C1 segment of cervical spinal cord (tissue), 14 donors: ENCODE measurements at places on chromosomes 6 and 20.

DNA sequence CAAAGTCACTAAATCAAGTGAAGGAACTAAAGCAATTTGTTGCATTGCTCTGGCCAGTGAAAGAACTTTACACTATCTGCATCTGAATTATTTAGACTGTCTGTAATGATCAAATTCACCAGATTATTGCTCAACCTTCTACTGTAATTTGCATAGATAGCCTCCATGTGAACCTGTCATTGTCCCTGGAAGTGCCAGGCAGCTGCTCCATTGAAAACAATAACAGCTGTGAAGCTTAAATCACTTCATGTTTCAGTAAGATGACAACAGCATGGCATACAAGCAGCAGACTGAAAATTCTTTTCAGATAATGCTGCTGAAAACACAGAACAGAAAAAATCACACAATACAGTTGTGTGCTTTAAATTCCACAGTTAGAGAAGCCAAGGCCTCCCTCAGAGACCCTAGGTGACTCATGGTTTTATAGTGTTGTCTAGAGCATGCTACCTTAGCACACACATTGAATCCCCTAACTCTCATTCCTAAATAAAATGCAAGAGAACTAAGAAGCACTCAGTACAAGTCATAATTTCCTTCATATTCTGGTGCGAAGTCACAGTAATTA, 248.9 kb downstream of the TPBG start:
- no peak for DNase-seq

DNA sequence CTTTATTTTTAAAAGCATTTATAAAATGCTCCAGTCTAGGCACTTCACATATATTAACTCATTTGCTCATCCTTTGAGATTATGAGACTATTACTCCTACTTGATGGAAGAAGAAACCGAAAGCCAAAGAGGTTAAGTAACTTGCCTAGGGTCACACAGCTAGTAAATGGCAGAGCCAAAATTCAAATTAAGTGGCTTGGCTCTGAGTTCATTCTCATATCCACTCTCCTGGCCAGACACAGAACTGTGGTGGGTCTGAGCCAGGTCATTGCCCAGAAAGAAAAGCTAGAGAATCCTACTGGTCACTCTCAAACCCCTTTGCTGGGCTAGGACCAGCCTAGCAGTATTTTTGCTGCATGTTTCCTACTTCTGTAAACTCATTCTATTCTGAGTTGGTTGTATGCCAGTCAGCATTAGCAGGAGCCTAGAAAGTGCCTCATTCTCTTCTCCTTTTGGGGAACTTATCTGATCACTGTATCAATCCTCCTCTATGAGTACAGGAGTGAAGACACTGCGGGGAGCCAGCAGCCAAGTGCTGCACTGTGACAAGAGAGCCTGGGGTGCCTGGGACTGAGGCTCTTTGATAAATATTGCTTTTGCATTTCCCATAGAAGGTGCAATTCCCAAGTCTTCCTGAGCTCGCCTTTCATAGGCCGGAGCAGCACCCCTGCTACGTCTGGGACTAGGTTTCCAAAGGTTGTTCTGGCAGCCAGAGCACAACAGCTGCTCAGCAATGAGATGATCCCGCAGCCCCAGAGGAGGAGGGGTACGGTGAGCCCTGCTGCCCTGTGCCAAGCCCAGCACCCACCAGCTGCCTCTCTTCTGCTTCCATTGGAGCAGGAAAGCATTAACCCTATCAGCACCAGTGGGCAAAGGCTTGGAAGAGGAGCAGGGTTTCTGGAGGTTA, 728.3 kb downstream of the MAFB start:
- no peak for DNase-seq

GRCh38 chr6:18605841-18606240, 218.7 kb downstream of the RNF144B start:
- no peak for DNase-seq

DNA sequence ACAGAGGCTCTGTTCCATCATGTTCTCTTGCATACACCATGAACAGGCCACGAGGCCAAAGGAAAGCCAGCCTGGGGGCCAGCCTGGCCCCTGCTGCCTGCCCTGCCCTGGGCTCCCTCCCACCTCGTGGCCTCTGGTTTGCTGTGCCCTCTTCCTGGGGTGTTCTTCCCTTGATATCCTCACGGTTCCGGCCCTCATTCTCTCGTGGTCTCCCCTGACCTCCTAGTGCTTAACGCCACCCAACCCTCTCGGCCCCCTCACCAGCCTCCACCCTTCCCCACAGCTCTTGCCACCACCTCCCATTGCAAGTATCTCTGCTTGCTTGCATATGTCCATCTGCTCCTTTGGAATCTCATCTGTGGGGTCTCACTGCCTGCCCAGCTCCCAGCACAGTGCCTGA, 73.0 kb downstream of the GNAS-AS1 start:
- DNase-seq, result no peak

GRCh38 chr6:6588064-6588923, at the start of gene LY86:
Gene LY86 (plus strand): TSS chr6:6588720. CDS start chr6:6588735, 15 bp downstream.
- DNase-seq, result no peak

- DNase-seq, result no peak
These were observed 11.1 kb downstream of the PPIL4 start for GRCh38 chr6:149534742-149535141.

- no peak for DNase-seq
These were observed 61.8 kb downstream of the CNBD2 start for GRCh38 chr20:36030149-36030548.

DNA sequence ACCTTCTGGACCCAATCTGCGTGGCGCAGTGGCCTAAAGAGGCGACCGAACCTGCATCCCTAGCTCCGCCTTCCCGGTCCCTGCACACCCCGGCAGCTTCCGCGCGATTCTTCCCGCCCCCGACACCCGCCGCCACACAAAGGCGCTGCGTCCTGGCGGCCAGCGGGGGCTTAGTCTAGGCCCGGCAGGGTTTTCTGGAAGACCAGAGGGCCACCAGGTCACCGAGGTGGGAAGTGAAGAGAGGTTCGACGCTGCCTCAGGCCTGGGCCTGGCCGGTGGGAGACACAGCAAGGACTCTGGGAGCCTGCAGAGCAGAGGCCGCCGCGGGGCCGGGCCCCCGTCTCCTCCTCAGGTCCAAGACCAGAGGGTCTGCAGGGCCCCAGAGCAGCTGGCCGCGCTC, 154.9 kb downstream of the OR2B2 start:
- no peak for DNase-seq

GRCh38 chr6:149925253-149925973, 2.5 kb upstream of the RAET1G start:
- no peak for DNase-seq

DNA sequence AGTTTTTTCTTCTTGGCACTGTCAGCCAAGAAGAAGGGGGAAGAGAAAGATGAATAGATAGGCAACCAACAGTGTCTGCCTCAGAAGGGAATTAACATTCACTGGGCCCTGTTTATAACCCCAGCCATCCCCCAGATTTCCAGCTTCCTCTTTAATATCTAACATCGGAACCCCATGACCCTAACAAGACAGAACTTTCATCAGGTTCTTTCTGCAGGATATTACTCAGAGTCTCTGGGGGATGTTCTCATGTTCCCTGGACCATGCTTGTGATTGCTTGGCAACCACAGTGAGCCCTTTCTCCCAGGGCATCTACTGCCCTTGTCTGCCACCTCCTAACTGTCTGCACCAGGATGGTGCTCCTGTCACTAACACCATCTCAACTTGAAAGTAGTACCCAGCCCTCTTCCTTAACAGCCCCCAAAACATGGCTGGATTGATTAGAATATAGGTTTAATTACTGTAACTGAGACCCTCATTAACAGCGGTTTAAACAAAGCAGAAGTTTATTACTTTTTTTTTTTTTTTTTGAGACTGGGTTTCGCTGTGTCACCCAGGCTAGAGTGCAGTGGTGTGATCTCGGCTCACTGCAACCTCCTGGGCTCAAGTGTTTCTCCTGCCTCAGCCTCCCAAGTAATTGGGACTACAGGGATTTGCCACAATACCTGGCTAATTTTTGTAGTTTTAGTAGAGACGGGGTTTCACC, 12.0 kb upstream of the PTPN1 start:
- DNase-seq, result no peak

- DNase-seq, result no peak
These were observed 76.6 kb downstream of the SOD2 start for GRCh38 chr6:159616456-159616855.

- DNase-seq, result no peak
These were observed 9.8 kb downstream of the SDC4 start for GRCh38 chr20:45338121-45339030.

DNA sequence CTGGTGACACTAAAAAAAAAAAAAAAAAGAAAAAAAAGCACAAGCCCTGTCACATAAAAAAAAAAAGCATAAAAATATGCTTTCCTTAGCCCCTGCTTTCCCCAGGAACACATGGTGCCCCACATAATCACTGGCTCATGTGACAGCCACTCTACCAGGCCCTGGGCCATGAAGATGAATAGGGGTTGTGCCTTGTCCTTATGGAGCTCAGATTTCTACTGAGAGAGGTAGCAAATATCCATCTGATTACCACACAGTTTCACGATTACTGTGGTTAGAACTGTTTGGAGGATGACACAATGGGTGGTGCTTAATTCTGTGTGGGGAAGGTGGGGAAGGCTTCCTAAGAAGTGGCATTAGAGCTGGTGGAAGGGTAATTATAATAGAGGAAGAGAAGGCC, 9.3 kb downstream of the RAET1E start:
- DNase-seq, result no peak

- DNase-seq, result no peak
These were observed 51.8 kb downstream of the ABRACL start for GRCh38 chr6:139080255-139080920.

DNA sequence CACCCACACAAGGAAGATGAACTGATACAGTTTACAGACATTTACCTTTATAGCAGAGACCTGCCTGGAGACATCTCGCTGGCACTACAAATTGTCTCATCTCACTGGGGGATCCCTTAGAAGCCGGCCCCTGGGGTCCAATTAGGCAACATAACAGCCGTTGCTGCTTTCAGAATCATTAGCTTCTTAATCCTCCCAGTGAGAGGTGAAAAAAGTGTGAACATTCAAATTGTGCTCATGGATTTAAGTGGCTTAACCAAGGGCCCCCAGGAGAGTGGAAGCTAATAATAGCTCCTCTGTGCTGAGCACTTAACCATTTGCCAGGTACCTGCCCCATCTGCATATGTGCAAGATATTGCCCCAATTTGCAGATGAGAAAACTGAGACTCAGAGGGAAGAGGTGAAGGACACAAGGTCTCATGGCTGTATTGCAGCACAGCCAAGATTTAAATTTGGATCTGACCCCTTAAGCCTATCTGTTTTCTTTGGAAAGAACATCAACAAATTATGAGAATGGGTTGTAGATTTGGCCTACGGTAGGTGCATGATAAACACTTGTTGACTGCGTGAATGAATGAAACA, 101.0 kb downstream of the EYA2 start:
- no peak for DNase-seq

DNA sequence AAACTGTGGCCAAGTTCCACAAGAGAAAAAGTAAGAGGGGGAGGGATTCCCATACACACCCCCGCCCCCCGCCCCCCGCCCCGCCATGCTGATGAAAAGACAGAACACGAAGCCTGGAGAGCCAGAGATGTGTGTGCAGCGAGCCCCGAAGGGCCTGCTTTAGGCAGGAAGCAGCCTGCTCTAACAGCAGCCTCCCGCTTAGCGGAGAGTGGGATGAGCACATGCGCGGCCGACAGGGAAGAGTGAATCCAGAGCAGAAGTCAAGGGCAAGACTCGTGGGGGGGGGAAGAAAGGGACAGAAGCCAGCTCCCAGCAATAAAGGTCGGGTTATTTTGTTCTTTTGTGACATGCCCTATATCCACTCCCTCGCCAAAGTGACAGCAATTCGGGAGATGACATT, 67.2 kb upstream of the PTGIS start:
- peak; percentile 10 for DNase-seq
